CD8-positive, alpha-beta memory T cell (primary cell): ENCODE measurements at places on chromosomes 11 and 22. TPM values are rescaled to one million over a fixed set of nuclear protein-coding genes. Genes with fewer than 3 reads are reported as not detected.

Gene JAML
- total RNA-seq: 387 TPM

DNA sequence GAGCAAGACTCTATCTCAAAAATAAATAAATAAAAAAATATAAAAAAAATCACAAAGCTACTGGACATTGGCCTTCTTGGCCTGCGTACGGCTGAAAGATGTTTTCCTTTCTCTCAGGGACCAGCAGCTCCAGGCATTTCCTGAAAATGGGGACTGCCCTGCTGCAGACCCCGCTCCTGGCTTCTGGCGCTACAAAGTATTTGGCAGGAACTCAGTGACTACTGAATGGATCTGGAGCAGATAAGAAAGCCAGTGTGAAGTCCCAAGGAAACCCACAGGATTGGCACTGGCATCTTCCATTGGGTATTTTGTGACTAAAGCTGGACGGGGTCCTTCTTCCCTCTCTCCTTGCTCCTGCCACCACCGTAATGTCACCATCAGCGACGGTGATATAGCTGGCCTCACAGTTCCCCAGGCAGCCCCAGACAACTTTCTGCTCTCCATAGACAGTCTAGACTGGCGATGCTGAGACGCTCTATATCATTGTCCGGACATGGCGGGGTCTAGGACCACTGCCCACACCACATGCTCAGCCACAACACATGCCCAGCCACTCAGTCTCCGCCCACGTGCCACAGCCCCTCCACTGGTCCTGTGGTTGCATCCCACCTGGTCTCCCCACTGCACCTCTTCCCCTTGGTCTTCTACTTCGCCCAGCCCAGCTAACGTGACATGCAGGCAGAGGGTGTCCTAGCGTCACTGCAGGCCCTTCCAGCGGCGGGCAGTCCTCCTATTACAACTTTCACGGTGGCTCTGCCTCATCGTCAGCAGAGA lies 22.7 kb upstream of the YPEL1 start:
- peaks cover 34% of the 10 kb centered on the region for H3K4me1 ChIP-seq
- H3K36me3 ChIP-seq: peaks cover 3% of the 10 kb centered on the region
- no peak overlapping the region for H3K4me3 ChIP-seq
- no peak for DNase-seq
- H3K27me3 ChIP-seq: no peaks in the 10 kb centered on the region

DNA sequence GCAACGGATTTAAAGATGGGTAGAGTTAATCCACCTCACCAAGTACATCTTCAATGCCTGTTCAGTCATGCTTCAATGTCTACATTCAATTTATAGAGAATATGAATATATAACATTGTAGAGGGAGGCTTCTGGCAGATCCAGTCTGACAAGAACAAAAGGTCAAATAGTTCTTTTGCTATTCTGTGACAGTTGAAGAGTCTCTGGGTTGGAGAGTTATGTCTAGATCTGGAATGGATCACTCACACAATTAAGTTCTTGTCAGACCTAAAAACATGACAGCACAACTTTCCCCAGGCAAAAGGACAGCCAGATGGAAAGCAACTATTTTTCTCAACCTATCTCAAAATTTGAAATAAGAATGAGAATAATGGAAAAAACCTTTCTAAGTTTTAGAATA lies 15.3 kb upstream of the GAB2 start:
- no peaks in the 10 kb centered on the region for H3K4me1 ChIP-seq
- H3K27me3 ChIP-seq: no peaks in the 10 kb centered on the region
- H3K36me3 ChIP-seq: no peaks in the 10 kb centered on the region

- no peak for DNase-seq
- H3K36me3 ChIP-seq: no peaks in the 10 kb centered on the region
- no peaks in the 10 kb centered on the region for H3K27me3 ChIP-seq
- no peak overlapping the region for H3K27ac ChIP-seq
- H3K4me3 ChIP-seq: no peak overlapping the region
These were observed 813.3 kb upstream of the RAG2 start for GRCh38 chr11:37411289-37411688.

GRCh38 chr11:61904539-61905048 lies 12.8 kb downstream of the RAB3IL1 start:
- DNase-seq: no peak
- no peak overlapping the region for H3K27ac ChIP-seq
- no peaks in the 10 kb centered on the region for H3K36me3 ChIP-seq
- H3K27me3 ChIP-seq: no peaks in the 10 kb centered on the region
- no peaks in the 10 kb centered on the region for H3K4me1 ChIP-seq
- no peak overlapping the region for H3K4me3 ChIP-seq

- no peak for DNase-seq
- no peak within 1 kb of the TSS for H3K4me3 ChIP-seq
- H3K36me3 ChIP-seq: no peaks in the 10 kb centered on the region
- no peak within 1 kb of the TSS for H3K27ac ChIP-seq
- H3K27me3 ChIP-seq: no peaks in the 10 kb centered on the region
These were observed at the start of gene ISX for GRCh38 chr22:35065796-35066218. Gene ISX (plus strand): TSS chr22:35066158. CDS start chr22:35067088, 930 bp downstream.

DNA sequence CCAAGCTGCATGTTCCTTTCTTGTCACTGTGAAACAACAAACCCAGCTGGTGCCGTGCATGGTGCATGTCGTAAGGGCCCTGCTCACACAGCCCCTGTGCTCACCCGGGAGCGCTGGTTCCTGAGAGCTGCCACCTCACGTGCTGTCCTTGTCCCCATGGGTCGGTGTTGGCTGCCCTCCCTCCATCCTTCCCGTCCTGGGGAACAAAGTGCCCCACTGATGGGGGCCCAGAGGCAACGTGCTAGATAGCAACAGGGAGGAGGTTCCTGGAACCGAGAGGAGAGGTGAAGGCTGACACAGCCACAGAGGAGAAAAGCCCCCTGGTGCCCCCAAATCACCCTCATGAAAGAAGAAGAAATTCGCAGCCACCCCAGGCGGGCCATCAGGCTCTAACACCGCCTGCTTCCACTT lies 56.6 kb upstream of the SLC22A12 start:
- no peaks in the 10 kb centered on the region for H3K36me3 ChIP-seq
- H3K4me3 ChIP-seq: no peak overlapping the region
- no peak overlapping the region for H3K27ac ChIP-seq
- peaks cover 11% of the 10 kb centered on the region for H3K27me3 ChIP-seq
- DNase-seq: no peak

DNA sequence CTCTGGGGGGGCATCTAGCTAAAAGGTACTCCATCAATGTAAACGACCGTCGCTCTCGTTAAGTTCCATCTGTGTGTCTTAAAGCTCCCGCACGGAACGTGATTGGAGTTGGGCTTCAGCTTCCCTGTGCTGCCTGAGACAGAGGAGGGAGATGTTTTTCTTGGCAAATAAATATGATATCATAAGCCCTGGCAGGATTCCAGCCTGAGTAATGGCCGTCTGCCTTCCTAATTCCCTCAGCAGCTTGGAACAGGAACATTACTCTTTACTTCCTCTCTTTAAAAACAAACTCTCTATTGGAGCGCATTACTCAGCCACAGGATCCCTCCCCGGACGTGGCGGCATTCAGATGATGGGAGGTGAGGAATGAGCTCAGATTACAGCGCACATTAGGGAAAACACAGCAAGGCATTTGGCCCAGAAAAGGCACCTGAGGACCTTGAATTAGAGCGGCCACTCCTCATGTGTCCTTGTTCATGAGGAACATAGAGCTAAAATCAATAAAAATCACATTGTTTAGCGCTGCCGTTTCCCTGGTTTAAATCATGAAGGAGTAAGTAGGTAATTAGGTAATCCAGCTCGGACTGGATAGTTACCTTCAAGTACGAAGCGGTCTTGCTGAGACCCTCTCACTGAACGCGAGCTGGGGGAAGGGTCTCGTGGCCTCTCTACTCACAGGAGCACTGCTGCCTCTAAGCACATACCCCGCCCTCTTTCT lies 230.4 kb downstream of the ST3GAL4 start:
- no peaks in the 10 kb centered on the region for H3K27me3 ChIP-seq

DNA sequence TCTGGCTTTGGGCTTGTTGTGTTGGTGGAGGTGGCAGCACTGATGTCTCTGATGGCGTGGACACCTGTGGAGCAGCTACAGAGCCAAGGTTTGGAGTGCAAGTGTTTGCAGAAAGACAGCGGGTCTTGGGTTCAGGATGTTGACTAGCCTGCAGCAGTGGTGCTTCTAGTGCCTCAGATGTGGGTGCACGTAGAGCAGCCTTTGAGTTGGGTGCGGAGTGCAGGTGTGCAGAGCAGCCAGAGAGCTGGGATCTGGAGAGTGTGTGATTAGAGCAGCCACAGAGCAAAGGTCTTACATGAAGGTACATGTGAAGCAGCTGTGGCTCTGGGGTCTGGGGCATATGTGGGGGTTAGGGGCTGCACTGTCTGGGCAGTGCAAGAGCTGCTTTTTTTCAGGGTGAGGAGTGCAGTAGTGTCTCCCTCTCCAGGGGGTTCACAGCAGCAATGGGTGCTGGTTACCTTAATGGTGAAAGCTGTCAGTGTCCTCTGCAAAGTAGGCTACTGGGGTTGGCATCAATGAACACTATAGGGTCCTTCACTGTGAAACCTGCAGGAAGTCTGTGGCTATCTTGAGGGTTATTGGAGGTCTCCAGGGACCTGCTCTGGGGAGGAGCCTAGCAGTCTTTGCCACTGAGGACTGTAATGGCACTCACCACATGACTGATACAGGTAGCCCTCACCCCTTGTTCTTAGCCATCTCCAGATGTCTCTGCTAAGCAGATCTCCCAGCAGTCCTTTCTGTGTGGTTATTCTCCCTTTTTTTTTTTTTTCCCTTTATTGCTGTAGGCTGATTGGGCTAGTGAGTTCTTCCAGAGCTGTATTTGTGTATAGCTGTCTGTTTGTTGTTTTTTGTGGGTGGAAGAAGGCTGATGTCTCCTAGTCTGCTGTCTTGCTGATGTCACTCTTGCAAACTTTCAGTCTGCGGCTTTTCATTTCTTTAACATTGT lies 14.3 kb downstream of the BIRC2 start:
- peaks cover 30% of the 10 kb centered on the region for H3K4me1 ChIP-seq
- no peaks in the 10 kb centered on the region for H3K27me3 ChIP-seq
- peak; percentile 84 for DNase-seq
- H3K27ac ChIP-seq: no peak overlapping the region

GRCh38 chr11:21588754-21589153 lies 604.1 kb upstream of the ANO5 start:
- DNase-seq: no peak
- no peak overlapping the region for H3K4me3 ChIP-seq
- H3K27ac ChIP-seq: no peak overlapping the region
- no peaks in the 10 kb centered on the region for H3K36me3 ChIP-seq

- H3K4me3 ChIP-seq: no peak overlapping the region
- DNase-seq: no peak
- no peak overlapping the region for H3K27ac ChIP-seq
- H3K27me3 ChIP-seq: no peaks in the 10 kb centered on the region
These were observed 21.3 kb upstream of the ELFN2 start for GRCh38 chr22:37448516-37449127.

DNA sequence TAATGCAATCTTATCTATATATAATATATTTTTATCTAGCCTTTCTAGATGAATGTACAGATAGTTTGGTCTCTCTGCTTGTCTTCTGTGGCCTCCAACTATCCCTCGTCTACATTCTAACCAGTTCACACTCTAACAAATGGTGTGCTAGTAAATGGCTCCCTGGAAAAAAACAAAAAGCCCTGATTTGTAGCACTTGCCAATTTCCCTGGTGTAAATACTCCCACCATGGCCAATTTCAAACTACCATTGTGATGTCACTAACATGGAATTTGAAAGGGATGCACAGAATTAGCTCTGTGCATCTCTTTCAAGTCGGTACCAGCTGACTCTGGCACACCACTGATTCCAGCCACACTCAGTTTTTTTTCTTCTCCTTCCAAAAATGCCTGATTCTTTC lies 154.6 kb downstream of the MYO18B start:
- H3K36me3 ChIP-seq: no peaks in the 10 kb centered on the region
- H3K27ac ChIP-seq: no peak overlapping the region
- no peaks in the 10 kb centered on the region for H3K27me3 ChIP-seq
- DNase-seq: no peak
- no peak overlapping the region for H3K4me3 ChIP-seq
- H3K4me1 ChIP-seq: no peaks in the 10 kb centered on the region

DNA sequence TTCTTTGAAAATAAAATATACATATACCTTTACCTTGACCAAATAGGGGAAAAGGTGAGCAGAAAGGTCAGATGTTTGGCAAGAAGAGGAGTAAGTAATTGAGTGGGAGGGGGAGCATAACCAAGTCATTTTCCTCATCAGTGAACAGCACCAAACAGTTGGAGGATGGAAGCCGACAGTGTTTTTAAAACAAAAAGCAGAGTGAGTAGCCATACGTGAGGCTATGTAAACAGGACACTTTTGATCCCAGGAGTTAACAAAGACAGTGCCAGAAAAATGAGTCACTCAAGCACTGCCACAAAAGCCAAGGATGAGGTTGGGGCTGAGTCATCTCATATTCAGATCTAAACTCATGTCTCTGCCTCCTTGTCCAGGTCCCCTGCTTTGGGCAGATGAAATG lies 734.7 kb downstream of the KCNA4 start:
- no peaks in the 10 kb centered on the region for H3K4me1 ChIP-seq
- H3K4me3 ChIP-seq: no peak overlapping the region
- no peak overlapping the region for H3K27ac ChIP-seq
- H3K36me3 ChIP-seq: no peaks in the 10 kb centered on the region
- H3K27me3 ChIP-seq: no peaks in the 10 kb centered on the region

Gene TCN1
- not detected for total RNA-seq

DNA sequence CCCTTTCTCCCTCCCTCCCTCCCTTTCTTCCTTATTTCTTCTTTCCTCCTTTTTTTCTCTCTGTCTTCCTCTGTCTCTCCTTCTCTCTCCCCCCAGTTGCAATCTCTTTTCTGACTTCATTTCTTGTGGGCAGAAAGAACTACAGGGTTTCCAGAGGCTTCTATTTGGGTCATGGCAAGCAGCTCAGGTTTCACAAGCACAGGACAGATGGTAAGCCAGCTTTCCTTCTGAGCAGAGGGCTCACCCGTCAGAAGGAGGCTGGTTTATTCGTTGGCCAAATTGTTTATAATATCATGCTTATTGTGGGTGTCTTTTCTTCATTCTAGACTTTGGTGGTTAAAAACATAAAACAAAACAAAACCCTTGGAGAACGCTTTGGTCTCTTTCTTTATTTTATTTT lies 58.9 kb upstream of the CLMP start:
- no peaks in the 10 kb centered on the region for H3K36me3 ChIP-seq
- no peak for DNase-seq
- H3K4me1 ChIP-seq: no peaks in the 10 kb centered on the region

DNA sequence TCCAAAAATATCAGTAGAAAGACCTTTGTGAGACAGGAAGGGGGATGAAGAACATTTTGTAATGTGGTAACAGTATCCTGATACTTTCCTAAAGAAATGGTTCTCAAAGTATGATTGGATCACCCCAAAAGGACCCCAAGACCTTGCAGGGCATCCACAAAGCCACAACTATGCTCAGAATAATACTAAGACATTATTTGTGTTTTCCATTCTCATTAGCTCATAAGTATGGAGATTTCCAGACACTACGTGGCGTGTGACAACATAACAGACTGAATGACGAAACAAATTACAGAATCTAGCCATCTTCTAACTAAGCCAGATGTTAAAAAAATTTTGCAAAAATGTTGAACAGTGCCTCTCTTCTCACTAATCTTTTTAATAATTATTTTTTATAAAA lies 24.9 kb downstream of the CHEK2 start:
- no peak overlapping the region for H3K4me3 ChIP-seq
- no peak for DNase-seq
- no peaks in the 10 kb centered on the region for H3K27me3 ChIP-seq
- H3K27ac ChIP-seq: no peak overlapping the region
- H3K36me3 ChIP-seq: no peaks in the 10 kb centered on the region
